ENCODE measurements at places on chromosomes 16 and 17.

DNA sequence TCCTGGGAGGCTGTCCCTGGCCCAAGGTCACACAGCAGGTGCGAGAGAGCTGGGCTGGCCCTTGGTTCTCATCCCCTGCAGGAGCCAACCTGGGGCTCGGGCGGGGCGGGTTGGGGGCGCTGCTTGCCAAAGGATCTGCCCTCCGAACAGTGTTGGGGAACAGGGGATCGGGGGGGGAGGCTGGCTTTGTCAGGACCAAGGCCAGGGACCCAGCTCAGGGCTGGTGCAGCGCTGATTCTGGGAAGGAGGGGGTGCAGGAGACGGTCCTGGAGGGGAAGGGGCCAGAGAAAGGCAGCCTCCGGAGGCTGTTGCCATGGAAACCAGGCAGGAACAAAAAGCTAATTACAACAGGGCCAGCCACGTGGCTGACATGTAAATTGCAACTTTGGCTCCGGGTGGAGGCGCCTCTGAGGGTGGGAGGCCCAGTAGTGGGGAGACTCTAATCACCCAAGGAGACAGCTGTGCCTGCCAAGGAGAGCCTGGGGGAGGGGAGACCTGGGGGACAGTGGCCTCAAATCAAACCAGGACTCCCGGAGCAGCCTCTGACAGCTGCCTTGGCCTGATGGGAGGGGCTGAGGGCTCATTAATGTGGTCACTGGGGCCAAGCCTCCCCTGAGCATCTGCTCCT, 1.3 kb downstream of the TUBB3 start:
- DNase-seq, result peak; percentile 75

- peak; percentile 56 for DNase-seq
Measured at GRCh38 chr17:20121359-20122253, 112.4 kb downstream of the SPECC1 start.

- peak; percentile 77 for DNase-seq
Measured at GRCh38 chr16:1913327-1914083, 4.7 kb downstream of the HS3ST6 start.

DNA sequence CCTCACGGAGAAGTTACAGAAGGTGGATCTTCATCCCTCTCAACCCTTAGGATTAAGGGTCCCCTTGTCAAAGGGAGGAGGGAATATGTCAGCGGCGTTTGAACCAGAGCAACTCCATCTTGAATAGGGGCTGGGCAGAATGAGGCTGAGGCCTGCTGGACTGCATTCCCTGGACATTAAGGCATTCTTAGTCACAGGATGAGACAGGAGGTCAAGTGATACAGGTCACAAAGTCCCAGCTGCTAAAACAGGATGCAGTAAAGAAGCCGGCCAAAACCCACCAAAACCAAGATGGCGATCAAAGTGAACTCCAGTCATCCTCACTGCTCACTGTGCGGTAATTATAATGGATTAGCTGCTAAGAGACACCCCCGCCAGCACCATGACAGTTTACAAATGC, 36.7 kb downstream of the RBFOX3 start:
- DNase-seq, result no peak

- DNase-seq, result no peak
Measured at GRCh38 chr16:66950971-66951790, 9.9 kb upstream of the CES3 start.

- no peak for DNase-seq
Measured at GRCh38 chr17:32112416-32112815, 29.9 kb upstream of the RHOT1 start.

- DNase-seq, result no peak
Measured at GRCh38 chr17:49889500-49889899, 41.6 kb upstream of the TAC4 start.

- peak; percentile 81 for DNase-seq
Measured at GRCh38 chr17:68861602-68862001, 93.6 kb downstream of the ABCA8 start.

- DNase-seq, result no peak
Measured at GRCh38 chr16:4010225-4011158, 105.8 kb downstream of the ADCY9 start.

- DNase-seq, result no peak
Measured at GRCh38 chr16:86951041-86951822, 366.0 kb downstream of the C16orf95 start.

All from DMS53 (cell line).